ENCODE measurements at places on chromosomes 3 and 15.

- DNase-seq = no peak
Observed at GRCh38 chr3:171309906-171310359, 150.3 kb downstream of the TNIK start.

GRCh38 chr3:120497336-120497735, 46.5 kb upstream of the FSTL1 start:
- no peak for DNase-seq

DNA sequence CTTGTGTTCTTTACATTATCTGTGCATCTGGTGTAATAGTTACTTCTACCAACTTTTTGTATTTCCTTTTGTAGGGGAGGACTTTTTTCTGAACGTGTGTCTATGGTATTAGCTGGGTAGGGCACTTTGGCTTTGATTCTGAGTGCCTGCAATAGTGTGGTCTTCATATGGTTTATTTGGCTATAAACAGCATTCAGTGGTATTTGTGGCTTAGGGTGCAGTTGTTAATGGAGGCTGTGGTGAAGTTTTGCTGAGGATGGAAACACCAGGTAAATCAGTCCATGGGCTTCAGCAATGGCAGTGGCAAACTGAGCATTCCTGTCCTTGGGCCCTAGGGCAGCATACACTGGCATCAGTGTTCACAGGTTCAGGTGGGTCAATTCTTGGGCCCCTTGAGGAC, 230.6 kb upstream of the CTNNB1 start:
- no peak for DNase-seq

- no peak for DNase-seq
Observed at GRCh38 chr3:166123088-166123487, 285.9 kb upstream of the BCHE start.

DNA sequence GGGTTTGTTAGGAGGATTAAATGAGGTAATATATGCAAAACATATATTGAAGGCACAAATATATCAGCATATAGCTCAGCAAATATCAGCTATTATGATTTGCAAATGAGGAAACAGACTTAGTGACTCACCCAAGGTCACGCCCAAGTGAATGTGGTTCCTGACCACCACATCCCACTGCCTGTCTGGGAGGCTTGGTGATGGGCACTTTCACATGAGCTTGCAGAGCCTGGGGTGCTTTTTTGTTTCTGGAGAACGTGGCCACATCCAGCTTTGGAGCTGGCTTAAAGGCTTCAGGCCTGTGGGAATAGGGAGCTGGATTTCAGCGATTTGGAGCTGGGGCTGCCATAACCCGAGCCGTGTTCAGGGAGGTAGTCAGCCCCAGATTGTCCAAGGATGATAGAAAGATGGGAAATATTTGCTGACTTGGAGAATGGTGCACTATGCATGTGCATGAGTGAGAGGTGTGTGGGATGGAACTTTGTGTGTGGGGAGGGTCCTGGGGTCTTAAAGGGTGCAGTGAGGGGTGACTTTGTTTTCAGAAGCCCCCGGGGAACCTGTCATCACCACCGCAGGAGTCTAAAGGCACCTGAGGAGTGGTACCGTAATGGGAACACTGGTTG, 12.0 kb upstream of the FGD5 start:
- DNase-seq = no peak

DNA sequence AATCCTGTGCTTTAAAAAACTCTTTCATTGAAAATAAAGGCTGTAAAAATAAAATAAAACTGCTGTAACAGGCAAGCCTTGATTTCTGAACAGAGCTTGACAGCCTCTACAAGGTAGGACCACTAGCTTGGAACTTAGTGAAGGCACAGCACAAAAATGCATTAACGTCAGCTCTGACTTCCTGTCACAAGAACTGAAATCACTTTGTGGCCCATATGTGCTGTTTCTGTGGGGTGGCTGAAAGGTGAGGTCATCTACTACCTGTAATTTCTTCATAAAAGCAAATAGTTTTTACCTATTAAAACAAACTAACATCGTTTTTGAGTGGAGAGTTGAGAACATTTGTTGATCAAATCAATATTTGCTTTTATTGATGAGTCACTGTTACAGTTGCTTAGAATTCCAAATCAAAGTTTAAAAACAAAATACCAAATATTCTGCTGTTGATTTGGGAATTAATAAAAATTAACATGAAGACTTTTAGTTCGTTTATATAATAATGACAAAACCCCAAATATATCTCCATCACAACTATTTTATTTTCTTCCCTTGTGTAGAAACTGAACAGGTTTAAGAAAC, 1034.1 kb downstream of the MCTP2 start:
- DNase-seq = no peak

GRCh38 chr3:111581403-111582119, 13.6 kb downstream of the ZBED2 start:
- DNase-seq = no peak

DNA sequence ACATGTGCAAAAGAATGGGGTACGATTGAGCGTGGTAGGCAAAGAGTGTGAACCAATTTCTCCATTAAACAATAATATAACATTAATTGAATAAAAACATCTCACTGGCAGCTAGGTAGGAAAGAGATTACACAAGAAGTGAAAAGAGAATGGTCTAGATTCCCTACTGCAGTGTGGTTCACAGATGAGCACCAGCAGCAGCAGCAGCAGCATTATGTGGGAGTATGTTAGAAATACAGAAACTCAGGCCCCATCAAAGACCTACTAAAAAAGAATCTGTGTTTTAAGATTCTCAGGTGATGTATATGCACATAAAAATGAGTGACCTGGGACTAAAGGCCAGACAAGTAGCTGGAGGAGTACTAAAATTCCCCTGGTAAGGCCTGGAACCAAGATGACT, 118.2 kb downstream of the ADAM10 start:
- no peak for DNase-seq

DNA sequence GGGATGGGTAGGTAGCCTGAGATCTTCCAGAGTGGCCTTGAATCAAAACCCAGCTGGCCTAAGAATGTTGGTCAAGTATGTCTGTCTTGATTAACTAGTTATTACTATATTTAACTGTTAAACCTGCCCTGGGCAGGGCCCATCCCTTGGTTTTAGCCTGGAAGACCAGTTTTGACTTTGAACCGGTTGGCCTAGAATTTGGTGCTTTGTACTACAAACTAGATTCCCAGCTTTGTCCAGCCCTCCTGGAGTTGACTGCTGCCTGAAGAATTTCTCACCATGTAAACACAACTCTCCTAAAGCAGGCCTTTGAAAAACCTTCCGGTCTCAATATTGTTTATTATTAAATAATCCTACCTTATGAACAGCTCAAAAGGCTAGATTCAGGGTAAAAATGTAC, 16.0 kb downstream of the C15orf62 start:
- DNase-seq = no peak

GRCh38 chr3:35733341-35733740, 94.0 kb downstream of the ARPP21 start:
- no peak for DNase-seq

DNA sequence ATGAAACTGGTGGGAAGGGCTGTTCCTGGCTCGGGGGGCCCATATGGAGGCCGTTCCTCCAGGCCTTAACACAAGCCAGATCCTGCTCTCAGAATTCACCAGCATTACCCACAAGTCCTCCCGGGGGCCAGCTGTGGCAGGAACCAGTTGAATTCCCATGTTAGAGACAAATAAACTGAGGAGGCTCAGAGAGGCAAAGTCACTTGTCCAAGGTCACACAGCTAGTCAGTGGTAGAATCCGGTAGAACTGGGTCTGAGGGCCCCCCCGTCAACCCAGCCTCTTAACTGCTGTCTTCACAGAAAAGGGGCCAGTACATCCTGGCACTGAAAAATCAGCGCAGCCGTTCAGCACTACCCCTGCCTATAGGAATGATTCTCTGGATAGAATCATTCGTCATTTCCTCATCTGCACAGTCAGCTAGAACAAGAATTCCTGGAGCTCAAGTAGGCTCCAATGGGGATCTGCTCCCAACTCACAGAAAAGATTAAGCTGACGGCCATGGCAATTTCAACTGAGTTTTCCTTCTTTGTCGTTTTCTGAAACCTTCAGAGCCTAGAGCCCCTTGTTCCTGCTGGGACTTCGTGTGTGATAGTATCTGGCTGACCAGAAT, 12.2 kb upstream of the TSEN2 start:
- DNase-seq = no peak

DNA sequence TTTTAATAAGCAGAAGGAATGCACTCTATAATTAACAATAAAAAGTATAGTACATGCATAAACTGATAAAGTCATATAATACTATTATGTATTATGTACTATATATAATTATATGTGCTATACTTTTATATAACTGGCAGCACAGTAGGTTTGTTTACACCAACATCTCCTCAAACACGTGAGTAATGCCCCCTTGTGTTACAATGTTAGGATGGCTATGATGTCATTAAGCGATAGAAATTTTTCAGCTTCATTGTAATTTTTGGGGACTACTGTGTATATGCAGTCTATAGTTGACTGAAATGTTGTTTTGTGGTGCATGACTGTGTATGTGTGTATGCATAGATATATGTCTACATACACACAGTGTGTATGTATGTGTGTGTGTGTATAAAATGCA, 100.6 kb downstream of the SLMAP start:
- no peak for DNase-seq

GRCh38 chr3:129617381-129618185, 11.1 kb upstream of the PLXND1 start:
- DNase-seq = no peak

DNA sequence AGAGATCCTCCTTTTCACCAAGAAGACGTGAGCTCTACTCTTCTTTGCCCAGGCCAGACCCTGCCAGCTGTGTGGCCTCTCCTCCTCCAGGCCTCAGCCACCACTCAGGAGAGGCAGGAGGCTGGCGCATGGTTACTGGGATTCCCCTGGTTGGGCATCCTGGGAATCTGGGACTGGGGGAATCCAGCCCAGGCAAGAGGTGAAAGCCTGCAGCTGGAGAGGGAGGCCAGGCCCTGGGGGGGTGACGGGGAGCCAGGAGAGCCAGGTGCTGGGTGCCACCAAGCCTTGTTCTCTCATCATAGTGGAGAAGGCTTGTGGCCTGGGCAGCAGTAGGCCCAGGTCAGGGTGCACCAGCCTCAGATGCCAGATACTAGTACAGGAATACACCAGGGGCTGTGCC, 6.2 kb downstream of the CCDC9B start:
- DNase-seq = no peak

DNA sequence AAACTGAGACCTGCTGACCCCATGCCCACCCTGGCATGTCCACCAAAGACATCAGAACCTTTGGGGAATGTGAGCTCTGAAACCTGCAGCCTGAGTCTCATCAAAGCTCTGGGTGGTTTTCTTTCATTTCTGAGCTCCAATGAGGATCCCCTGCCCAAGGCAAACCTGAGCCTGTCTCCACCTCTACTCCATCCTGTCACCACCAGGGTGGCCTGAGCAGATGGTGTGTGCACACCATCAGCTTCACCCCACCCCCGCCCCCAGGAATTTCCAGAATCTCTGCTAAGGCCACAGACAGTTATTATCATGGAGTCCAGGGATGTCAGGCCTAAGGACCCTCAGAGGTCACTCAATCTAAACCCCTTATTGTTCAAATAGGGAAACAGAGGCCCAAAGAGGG, 1.3 kb downstream of the XIRP1 start:
- no peak for DNase-seq

- DNase-seq = no peak
Observed at GRCh38 chr15:38312190-38312589, 59.6 kb downstream of the SPRED1 start.

DNA sequence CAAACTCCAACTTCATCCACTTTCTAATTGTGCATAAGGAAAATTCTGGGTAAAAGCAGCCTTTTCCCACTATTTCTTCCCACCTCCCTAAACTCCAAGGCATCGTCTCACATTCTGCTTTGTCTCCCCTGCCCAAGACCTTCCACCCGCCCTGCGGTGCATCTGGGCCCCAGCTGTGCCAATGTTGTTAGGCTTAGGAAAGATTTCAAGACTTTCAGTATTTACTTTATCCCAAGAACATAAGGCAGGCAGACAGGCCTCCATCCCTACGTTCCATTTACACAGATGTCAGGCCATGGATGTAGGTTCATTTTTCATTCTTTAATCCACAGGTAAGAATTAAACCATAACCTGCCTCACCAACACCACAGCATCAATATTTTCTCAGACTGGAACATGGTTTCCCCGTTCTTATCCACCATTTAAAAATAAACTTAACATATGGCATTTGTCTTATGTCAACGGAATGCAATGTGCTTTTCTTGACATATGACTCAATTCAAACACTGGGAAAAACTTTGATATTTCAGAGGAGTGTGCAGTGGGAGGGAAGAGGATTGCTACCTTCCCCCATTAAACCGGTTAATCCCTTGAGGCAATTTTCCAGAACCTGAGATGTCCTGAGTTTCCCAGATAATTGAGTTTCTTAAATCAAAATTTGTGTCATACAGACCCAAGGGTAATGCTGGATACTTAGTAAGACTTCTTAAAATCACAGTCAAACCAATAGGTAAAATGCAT, 238.0 kb upstream of the LRIG1 start:
- DNase-seq = no peak

- DNase-seq = no peak
Observed at GRCh38 chr15:58432401-58432800, 610 bp downstream of the LIPC start.

DNA sequence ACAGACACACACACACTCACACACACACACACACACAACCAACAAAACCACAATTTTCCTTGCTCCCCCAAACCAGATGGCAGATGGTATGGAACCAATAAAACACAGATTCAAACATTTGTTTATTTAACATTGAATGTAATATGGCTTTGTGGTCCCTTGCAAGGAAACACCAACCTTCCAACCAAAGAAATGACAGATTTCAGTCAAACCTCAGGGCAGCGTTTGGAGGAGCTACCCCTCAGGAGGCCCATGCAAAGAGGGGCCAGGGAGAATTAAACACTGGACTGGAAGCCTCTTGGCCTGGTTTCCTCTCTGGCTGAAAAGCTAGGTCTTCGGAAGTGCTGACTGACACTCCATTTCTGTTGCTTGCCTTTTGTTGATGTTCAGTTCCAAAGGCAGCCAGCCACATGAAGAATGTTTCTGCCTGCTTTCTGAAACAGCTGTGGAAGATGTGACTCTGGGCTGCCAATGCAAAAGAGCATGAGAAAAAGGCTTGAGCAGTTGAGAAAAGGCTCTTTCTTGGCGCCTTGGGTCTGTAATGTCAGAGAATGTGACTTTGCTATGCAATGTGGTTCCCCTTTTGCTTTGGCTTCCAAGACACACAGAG, 296.1 kb downstream of the RPLP1 start:
- no peak for DNase-seq

- no peak for DNase-seq
Observed at GRCh38 chr3:27642796-27643195, 79.3 kb downstream of the EOMES start.

Measured in T-cell (primary cell).